RPMI7951 (cell line): ENCODE measurements at places on chromosomes 16 and 17.
A peak's percentile ranks its signal among the peaks of the same experiment; 100 is the strongest.

- no peak for DNase-seq
Observed at GRCh38 chr17:11412654-11413053, 171.6 kb downstream of the SHISA6 start.

DNA sequence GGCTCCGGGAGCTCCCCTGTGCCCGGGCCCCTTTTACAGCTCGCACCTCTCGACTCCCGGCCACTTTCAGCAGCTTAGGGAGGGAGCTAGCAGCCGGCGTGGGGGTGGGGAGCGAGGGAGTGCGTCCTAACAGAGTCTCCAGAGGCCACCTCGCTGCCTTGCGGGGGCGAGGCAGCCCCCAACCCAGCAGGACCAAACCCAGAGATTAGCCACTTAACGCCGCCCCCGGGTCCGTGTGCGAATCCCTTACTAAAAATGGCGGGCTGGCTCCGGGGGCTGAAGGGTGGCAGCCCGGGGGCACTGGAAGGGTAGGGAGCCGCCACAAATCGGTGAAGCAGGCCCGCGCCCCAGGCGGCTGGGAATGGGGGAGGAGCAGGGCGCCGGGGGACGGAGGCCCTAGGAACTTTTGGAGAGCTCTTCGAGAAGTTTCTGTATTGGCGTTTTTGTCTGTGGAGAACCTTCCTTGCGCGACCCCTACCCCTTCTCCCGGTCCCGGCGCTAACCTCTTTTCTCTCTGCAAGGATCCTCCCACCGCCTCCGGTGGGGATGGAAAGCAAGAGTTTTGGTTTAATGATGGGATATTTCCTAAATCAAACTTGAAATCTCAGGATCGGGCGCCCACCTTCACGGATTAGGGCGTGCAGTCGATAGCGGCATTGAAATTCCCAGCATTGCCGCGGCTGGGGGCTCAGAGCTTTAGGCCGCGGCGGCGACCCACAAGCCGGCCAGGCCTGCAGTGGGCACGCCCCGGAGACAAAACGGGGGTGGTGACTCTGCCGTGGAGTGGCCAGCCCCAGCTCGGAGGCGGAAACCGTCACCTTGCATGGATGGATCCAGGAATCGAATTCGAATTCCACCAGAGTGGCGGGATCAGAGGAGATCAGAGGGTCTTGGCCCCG is 793 bp upstream of the IRX3 start:
- DNase-seq, result no peak

DNA sequence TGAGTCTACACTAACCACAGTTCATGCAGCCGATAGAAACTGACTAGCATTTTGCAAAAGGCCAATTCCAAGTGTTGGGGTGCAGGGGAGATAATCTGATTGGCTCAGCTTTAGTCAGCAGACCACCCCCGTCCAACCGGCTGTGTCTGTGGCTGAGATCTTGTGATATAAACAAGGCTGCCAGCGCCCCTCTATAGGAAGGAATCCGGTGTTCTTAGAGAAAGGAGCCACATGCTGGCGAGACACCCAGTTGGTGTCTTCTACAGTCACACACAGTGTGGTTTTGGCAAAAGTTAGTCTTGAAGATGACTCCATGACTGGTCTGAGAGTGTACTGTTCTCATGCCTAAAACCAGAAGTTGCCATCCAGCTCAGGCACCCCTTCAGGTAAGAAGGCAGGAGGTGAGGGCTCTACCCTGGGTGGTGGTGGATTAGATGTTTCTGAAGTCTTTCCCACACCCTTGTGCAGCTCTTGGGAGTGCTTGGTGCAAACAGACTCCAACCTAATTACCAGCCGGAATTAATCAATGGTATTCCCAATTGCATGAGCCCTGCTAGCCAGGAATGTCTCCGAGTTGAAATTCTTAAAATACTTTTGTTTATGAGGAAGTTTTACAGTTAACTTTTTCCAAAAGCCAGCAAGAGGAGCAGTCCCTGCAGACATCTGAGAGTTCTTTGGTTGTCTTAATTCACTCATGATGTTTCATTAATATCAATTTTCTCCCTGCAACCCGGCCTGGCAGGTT is 172.3 kb upstream of the IRX6 start:
- DNase-seq, result no peak

DNA sequence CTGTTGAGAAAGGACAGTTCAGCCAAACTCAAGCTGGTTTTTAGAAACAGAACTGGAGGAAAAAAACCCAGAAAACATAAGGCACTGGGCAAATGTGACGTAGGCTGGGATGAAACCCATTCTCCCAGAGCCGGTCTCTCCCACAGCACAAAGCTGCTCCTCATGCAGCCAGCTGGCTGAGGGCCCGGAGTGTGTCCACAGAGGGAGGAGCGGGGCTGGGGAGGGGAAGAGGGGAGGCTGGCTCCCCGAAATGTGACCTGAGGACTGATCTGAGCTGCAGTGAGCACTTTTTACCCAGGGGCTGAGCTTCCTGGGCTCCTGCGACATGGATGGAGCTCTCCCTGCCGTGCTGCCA is 20.8 kb downstream of the FOXF1 start:
- no peak for DNase-seq

GRCh38 chr16:1691956-1692355 is 13.9 kb downstream of the JPT2 start:
- DNase-seq, result peak; percentile 93

GRCh38 chr17:21263376-21263775 is 10.2 kb upstream of the NATD1 start:
- DNase-seq, result no peak

DNA sequence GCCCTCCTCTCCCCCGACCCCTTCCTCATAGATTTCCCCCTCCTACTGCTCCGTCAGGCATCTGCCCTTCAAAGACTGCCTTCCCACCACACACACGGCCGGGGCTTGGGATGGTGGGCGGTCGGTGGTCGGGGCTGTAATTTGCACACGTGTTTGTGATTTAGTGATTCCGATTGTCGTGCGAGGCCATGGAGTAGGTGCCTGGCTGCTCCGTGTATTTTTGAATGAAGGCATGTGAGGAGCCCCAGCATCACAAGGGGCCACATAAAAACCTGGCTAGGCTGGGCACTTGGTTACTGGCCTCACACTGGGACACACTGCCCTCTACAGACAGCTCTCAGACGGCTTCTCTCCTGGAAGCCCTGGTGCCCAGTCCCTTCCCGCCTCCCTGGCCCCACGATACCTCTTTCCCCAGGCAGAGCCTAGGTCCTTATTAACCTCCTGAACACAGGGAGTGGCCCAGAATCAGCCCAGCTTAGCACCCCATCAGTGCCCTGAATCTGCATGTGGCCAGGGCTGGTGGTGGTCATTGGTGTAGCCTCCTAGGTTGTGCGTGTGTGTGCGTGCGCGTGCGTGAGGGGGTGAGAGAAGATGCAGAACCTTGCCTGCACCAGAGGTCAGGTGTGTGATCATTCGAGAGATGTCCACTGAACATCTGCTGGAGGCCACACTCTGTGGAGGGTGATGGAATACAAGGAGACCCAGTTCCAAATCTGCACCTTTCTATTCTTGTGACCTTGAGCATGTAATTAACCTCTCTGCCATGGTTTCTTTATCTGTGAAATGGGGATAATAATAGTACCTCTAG is 1.3 kb upstream of the SOCS1 start:
- peak; percentile 83 for DNase-seq

- no peak for DNase-seq
Observed at GRCh38 chr17:39009581-39010001, 42.4 kb upstream of the FBXO47 start.

GRCh38 chr16:60091529-60091928 is 1357.4 kb upstream of the GOT2 start:
- DNase-seq, result no peak
